ENCODE measurements at places on chromosomes 12 and 14.

GRCh38 chr12:119783787-119784186 is 93.3 kb downstream of the CIT start:
- no peak for DNase-seq

DNA sequence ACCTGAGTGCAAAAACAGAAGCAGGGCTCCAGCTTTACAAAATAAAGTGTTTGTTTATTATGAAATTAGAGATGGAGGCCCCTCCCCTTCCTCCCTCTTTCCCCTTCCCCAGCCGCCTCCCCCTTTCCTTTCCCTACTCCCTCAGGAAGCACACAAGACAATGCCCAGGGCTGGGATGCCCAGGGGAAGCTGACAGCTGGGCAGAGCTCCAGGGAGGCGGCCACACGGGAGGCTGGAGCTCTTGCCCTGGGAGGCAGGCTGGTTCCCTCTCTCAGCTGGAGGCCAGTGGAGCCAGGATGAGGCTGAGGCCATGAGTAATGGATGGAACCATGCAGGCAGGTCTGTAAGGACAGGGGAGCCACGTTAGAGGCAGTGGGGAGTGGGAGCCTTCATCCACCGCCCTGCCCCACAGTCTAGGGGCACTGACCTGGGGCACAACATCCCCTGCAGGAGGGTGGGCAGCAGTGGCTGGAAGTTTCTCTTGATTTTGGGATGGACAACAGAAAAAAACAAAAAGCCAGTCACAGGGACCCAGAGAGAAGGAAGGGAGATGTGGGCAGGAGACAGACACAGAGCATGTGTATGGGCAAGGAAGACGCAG is 5.1 kb downstream of the PSMB11 start:
- DNase-seq, result no peak

- no peak for DNase-seq
These were observed 1097.7 kb downstream of the TMTC2 start for GRCh38 chr12:83784298-83784890.

GRCh38 chr14:30648471-30648870 is 26.4 kb downstream of the SCFD1 start:
- no peak for DNase-seq

- DNase-seq, result no peak
These were observed 4.0 kb downstream of the APOBEC1 start for GRCh38 chr12:7661741-7662140.

DNA sequence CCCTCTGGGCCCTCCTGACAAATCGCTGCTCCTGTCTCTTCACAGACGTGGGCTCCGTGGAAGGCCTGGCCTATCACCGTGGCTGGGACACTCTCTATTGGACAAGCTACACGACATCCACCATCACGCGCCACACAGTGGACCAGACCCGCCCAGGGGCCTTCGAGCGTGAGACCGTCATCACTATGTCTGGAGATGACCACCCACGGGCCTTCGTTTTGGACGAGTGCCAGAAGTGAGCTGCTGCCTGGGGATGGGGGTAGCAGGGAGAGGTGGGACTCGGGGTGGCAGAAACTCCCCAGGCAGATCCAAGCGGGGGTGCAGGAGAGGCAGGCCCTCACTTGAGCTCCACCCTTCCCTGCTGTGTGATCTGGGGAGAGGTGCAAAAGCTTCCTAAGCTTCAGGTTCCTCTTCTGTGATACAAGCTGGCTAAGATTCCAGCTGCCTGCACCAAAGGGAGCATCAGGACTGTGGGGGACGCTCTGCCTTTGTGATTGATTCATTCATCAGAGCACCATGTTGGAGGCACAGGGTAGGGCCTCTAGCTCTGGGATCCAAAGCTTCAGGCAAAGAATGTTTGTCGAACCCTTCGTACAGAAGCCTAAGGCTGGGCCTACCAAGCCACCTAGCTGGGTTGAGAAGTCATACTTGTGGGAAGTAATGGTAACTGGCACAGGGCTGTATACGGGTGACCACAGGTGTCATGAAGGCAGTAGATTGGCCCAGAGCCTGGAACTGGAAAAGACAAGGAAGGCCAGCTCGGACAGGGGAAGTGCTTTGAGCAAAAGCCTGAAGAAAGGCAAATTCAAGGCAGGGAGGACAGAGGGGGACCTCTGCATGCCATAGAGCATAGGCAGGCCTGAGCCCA is 29.1 kb upstream of the NXPH4 start:
- DNase-seq, result no peak

GRCh38 chr12:85796001-85796400 is 40.2 kb downstream of the RASSF9 start:
- DNase-seq, result no peak

DNA sequence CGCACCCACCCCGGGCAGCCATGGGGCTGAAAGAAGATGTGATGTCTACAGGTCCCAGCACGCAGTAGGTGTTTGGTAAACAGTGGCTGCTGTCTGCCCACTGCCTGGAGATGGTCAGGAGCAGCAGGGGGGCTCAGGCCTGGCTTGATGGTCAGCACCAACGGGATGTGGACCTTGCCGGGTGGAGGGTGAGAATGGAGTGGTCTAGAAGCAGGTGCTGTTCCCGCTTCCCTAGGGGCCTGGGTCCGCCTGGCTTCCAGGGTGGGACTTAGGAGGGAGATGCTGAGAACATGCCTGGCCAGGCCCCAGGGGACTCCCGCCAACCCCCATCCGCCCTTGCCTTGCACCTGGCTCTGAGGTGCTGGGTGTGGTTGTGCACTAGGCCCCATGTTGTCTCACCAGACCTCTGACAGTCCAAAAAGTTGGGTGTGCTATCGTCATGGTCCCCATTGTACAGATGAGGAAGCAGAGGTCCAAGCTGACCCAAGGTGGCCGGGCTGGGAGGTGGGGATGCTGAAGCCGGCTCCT is 12.9 kb downstream of the FAM222A start:
- DNase-seq, result no peak

DNA sequence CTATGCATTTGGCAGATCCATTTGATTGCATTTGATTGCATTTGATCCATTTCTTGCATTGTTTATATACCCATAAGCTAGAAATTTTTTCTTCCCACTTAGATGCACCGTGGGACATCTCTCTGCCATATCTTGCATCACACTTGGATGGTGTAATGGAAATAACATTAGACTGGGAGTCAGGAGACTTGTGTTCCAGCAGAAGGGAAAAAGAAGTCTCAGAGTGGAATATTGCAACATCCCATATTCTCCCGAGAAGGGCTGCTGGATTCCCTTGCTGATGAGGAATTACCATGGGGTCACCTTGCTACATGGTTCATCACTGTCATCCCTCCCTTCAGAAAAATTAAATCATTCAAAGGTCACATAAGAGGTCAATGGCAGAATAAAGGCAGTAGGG is 78.1 kb downstream of the KSR2 start:
- no peak for DNase-seq

DNA sequence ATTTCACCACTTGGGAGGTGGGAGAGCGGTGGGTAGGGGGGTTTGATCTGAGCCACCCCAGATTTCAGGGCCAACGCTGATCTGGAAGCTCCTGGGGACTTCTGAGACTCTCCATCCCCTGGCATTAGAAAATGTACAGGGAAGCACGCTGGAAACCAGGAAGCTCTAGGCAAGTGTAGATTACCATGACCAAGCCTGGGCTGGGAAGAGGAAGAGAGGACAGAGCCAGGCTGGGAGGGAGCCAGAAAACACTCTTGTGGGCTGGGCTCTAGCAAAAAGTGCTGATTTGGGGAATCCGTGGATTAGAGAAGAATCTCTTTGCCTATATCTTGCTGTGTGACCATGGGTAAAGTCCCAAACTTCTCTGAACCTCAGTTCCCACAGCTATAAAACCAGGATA is 236.7 kb downstream of the BCL11B start:
- no peak for DNase-seq

GRCh38 chr12:88011755-88012154 is 17.4 kb downstream of the C12orf50 start:
- no peak for DNase-seq

GRCh38 chr12:5258498-5258897 is 173.4 kb upstream of the NTF3 start:
- no peak for DNase-seq

- DNase-seq, result no peak
These were observed 64.5 kb downstream of the KCNA1 start for GRCh38 chr12:4974217-4974616.

DNA sequence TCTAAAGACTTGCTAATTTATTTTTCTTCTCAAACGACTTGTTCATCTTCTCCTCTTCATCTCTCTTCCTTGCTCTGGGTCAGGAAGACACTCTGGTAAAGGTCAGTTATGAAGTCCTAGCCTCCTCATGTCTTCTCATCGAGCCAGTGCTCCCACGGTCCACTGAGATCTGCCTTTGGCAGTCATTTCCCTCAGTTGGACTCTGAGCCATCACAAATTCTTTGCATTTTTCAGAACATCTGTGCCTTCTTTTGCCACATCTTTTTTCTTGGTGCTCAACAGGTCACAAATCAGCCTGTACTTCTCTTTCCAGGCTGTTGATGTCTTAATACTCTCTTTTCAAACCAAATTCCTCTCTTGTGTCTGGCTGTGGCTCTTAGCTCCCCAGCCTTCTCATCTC is 49.7 kb downstream of the IGF1 start:
- DNase-seq, result no peak

DNA sequence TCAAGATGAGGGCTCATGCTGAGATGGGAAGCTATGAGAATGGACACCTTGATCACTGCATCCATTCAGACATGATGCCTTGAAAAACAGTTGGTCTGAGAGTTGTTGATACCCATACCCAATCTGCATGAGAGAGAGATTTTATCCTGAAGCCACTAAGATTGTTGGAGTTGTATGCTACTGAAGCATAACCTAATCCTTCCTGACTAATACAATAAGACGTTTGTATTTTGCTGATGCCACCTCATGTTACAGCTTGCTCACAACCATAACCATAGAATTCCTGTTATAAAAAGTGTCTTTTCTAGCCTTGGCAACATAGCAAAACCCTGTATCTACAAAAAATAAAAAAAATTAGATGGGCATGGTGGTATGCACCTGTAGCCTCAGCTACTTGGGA is 12.7 kb upstream of the SERPINA1 start:
- no peak for DNase-seq

- no peak for DNase-seq
These were observed 1.2 kb downstream of the WNT5B start for GRCh38 chr12:1630133-1630826.

DNA sequence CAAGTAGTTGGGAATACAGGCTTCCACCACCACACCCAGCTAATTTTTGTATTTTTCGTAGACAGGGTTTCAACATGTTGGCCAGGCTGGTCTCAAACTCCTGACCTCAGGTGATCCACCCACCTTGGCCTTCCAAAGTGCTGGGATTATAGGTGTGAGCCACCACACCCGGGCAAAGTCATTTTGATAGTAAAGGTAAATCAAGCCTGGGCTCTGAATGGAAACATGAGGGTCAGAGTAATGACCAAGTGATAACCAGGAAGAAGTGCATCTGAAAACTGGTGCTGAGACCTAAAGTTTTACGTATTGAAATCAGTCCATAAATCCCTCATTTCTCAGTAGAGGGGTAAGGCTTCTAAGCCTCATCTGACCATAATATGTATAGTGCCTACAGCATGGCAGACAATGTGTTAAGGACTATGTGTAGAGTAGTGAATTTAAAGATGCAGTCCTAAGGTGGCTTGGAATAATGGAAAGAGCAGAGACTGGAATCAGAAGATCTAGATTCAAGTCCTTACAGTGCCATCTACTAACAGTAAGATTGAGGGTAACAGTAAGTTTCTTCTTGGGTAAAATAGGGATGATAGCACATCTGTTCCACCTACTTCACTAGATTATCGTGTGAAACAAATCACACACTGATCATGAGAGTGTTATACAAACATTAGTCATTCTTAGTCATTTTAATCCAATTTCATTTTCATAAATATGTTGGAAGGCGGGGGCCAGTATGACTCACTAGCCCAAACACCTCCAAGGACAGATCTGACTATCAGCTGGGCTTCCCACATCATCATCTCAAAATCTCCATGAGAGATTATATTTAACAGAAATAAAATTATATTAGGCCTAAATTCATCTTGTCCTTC is 11.2 kb downstream of the MAP4K5 start:
- no peak for DNase-seq
